A673 (cell line): ENCODE measurements at places on chromosomes 12 and 14. TPM values are rescaled to one million over a fixed set of nuclear protein-coding genes. Genes with fewer than 3 reads are reported as not detected.
A peak's percentile ranks its signal among the peaks of the same experiment; 100 is the strongest.

DNA sequence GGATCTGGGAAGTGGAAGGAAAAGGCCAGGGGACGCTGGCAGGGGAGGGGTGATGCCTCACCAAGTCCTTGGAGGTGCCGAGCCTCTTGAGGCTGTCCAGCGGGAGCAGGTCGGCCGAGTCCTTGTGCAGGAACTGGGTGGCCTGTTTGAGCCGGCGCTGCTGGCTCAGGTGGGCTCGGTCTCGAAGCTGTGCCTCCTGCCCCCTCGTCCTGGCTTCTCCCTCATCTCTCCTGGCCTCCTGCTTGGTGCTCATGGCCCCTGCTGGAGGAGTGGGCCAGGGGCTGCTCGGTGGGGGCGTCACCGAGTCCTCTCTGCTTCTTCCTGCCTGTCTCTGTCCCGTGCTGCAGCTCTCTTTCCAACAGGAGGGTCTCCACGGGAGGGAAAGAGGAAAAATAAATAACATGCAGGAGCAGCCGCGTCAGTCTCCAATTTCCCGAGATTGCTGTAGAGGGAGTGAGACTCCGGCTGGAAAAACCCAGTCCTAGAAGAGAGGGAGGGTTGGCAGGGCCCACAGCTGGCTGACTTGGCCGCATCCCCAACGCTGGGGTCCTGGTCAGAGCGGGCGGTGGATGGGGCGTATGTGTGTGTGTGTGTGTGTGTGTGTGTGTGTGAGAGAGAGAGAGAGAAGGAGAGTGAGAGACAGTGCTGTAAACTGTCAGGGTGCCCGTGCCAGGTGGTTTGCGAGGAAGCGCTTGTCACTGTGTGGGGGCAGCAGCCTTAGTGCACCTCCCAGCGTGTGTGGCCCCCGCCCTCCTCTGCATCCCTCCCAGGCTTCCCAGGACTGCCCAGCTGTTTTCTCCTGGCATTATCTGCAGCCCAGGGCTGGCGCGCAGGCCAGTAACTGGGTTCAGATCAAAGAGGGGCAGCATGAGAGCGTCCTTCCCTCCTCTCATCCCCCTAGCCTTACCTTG is at the start of gene NRIP2:
Gene NRIP2, minus strand, starts transcription at position 455 of the 911 bp plus-strand sequence. Its CDS starts 52 bp downstream, at position 403.
- peaks cover 16% of the 10 kb centered on the region for H3K4me1 ChIP-seq
- peak; percentile 20 for DNase-seq
- no peaks in the 10 kb centered on the region for H3K27me3 ChIP-seq
- no peak within 1 kb of the TSS for H3K27ac ChIP-seq
- H3K4me3 ChIP-seq: no peak within 1 kb of the TSS
- no peaks in the 10 kb centered on the region for H3K36me3 ChIP-seq

Gene FERMT2
- 38.3 and 48.0 TPM in 2 replicates for total RNA-seq

Gene TAS2R9
- total RNA-seq: not detected in 2 replicates

- H3K27ac ChIP-seq: no peak overlapping the region
- no peaks in the 10 kb centered on the region for H3K27me3 ChIP-seq
- H3K4me1 ChIP-seq: no peaks in the 10 kb centered on the region
- no peaks in the 10 kb centered on the region for H3K36me3 ChIP-seq
Observed at GRCh38 chr14:78674820-78675219, 504.6 kb downstream of the NRXN3 start.

- no peak for DNase-seq
- no peak overlapping the region for H3K27ac ChIP-seq
- H3K36me3 ChIP-seq: no peaks in the 10 kb centered on the region
- no peaks in the 10 kb centered on the region for H3K4me1 ChIP-seq
- no peaks in the 10 kb centered on the region for H3K27me3 ChIP-seq
Observed at GRCh38 chr14:25108291-25108690, 58.3 kb upstream of the STXBP6 start.

Gene EXOC3L4
- total RNA-seq: not detected in 2 replicates

- H3K4me1 ChIP-seq: peaks cover 37% of the 10 kb centered on the region
- H3K27me3 ChIP-seq: no peaks in the 10 kb centered on the region
- H3K4me3 ChIP-seq: peak overlapping the region; percentile 91
- no peak for DNase-seq
- H3K27ac ChIP-seq: peak overlapping the region; percentile 94
Observed at GRCh38 chr12:57230381-57231155, 1.1 kb downstream of the SHMT2 start.

Gene KERA
- not detected in 2 replicates for total RNA-seq

Gene OR4K14
- total RNA-seq: not detected in 2 replicates

DNA sequence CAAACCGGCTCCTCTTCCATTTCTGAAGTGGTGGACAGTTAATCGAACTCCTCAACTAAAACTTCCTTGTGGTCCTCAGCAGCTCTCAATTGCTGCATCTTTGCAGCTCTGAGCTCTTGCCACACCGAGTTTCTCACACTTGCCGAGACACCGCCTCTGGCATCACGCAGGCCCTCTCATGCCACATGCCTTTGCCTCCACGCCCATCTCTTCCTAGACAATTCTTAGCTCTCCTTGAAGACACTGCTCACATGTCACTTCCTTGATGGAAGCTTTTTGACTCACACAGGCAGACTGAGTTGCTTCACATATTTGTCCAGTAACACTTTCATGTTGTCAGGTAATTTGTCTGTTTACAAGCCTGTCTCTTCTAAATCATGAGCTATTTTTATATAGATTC is 29.2 kb downstream of the KCNA1 start:
- no peak overlapping the region for H3K4me3 ChIP-seq
- no peaks in the 10 kb centered on the region for H3K36me3 ChIP-seq
- no peak overlapping the region for H3K27ac ChIP-seq
- H3K4me1 ChIP-seq: no peaks in the 10 kb centered on the region
- no peak for DNase-seq

- no peak overlapping the region for H3K4me3 ChIP-seq
- DNase-seq: peak; percentile 43
- H3K36me3 ChIP-seq: no peaks in the 10 kb centered on the region
- no peak overlapping the region for H3K27ac ChIP-seq
Observed at GRCh38 chr12:110355073-110355472, 48.4 kb downstream of the ANAPC7 start.

Gene SLCO1B1
- total RNA-seq: not detected in 2 replicates

DNA sequence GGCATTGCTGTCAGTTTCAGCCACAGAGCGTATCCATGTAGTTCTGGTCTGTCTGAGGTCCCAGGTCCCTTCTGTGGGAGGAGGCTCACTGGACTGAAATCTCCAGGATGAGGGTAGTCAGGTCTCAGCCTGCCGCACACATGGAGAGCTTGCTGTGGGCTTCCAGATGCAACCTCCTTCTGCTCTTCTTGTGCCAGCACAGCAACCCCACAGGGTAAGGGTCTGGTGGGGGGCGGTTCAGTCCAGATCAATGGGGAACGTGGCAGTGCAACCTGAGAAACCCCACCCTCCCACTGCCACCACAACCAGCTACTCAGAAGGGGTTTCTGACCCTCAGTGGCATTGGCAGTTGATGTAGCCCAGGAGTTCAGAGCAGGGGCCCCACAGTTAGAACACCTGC is 61.2 kb downstream of the BEGAIN start:
- no peak for DNase-seq
- no peaks in the 10 kb centered on the region for H3K27me3 ChIP-seq
- H3K4me1 ChIP-seq: peaks cover 4% of the 10 kb centered on the region
- H3K4me3 ChIP-seq: no peak overlapping the region

DNA sequence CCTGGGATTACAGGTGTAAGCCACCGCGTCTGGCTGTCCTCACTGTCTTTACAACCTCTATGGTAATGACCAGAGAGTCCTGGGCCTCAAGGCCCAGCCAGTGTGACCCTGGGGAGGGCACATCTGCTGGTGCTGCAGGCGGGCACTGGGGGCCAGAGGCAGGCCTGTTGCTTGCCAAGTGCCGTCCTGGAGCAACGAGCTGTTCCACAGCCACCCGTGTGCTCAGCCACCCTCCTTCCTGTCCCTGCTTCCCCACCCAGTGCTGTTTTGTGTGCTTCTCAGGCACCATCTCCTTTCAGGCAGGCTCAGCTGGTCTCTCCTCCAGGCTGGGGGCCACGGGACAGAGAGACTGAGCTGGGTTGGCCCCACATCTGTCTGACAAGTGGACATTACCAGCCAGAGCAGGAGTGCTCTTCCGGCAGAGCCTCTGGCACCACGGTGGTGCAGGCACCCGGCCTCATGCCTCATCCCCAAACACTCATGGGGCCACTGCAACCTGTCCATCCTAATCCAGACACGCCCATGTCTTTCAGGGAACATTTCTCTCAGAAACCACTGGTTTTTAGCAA is 9.0 kb downstream of the SLC25A47 start:
- peaks cover 20% of the 10 kb centered on the region for H3K36me3 ChIP-seq
- no peaks in the 10 kb centered on the region for H3K27me3 ChIP-seq
- H3K27ac ChIP-seq: no peak overlapping the region
- H3K4me1 ChIP-seq: no peaks in the 10 kb centered on the region
- no peak overlapping the region for H3K4me3 ChIP-seq

- H3K36me3 ChIP-seq: peaks cover 22% of the 10 kb centered on the region
- H3K4me3 ChIP-seq: no peak overlapping the region
- H3K4me1 ChIP-seq: peaks cover 25% of the 10 kb centered on the region
- H3K27ac ChIP-seq: no peak overlapping the region
- no peak for DNase-seq
Observed at GRCh38 chr12:12812174-12812573, 972 bp upstream of the DDX47 start.

- peaks cover 85% of the 10 kb centered on the region for H3K4me1 ChIP-seq
- peak; percentile 21 for DNase-seq
- no peaks in the 10 kb centered on the region for H3K27me3 ChIP-seq
- no peak overlapping the region for H3K4me3 ChIP-seq
Observed at GRCh38 chr14:99190696-99191394, 81.2 kb downstream of the BCL11B start.

Gene PMEL
- total RNA-seq: 1.2 and 2.0 TPM in 2 replicates

DNA sequence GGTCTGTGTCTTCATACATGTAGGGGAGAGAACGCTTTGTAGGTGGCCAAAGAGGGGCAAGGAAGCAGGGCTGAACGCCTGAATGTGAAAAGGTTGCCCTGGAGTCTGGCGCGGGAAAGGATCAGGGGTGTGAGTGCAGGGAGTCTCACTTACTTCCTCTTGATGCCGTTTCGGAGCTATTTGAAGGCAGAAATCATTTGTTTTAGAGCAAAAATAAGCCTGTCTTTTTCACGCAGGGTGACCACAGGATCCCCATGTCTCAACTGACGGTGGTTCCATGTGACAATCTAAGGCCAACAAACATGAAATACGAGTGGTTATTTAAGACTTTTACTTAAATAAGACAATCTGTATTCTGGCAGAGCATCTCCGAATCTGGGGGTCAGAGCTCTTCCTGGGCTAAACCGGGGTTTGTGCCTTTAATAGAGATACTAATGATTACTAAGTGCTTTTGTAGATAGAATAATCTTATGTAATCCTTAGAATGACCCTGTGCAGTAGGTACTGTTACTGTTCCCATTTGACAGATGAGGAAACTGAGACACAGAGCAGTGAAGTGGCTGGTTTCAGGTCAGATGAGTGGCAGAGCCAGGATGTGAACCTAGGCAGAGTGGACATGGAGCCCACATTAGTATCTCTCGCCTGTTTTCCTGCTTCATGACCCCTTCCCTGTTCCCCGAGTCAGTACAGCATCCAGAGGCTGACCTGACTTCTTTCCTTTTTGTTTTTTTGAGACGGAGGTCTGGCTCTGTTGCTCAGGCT is 1.9 kb downstream of the BRI3BP start:
- peaks cover 13% of the 10 kb centered on the region for H3K4me1 ChIP-seq
- H3K27me3 ChIP-seq: no peaks in the 10 kb centered on the region
- H3K27ac ChIP-seq: peak overlapping the region; percentile 32
- no peak for DNase-seq

GRCh38 chr14:101446387-101446969 is 114.8 kb upstream of the DIO3 start:
- no peak for DNase-seq
- H3K36me3 ChIP-seq: no peaks in the 10 kb centered on the region
- H3K27ac ChIP-seq: no peak overlapping the region
- H3K4me3 ChIP-seq: no peak overlapping the region
- H3K4me1 ChIP-seq: no peaks in the 10 kb centered on the region

GRCh38 chr14:41609704-41610183 is 3.1 kb downstream of the LRFN5 start:
- H3K27ac ChIP-seq: peak overlapping the region; percentile 84
- no peaks in the 10 kb centered on the region for H3K36me3 ChIP-seq
- DNase-seq: peak; percentile 95
- peaks cover 29% of the 10 kb centered on the region for H3K4me1 ChIP-seq
- no peaks in the 10 kb centered on the region for H3K27me3 ChIP-seq

Gene CEP83
- total RNA-seq: 24.6 and 29.2 TPM in 2 replicates

DNA sequence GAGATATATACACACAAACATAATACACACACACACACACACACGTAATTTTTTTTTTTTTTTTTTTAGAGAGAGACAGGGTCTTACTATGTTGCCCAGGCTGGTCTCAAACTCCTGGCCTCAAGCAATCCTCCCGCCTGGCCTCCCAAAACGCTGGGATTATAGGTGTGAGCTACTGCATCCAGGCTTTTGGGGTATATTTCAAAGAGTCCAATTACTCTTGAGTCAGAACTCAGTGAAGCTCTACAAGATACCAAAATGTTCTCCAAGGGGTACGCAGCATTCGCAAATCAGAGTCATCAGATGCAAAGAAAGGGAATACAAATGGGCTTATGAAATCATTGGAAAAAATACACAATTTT is 54.0 kb downstream of the PHLDA1 start:
- H3K27me3 ChIP-seq: no peaks in the 10 kb centered on the region
- peak overlapping the region; percentile 85 for H3K27ac ChIP-seq
- H3K4me3 ChIP-seq: no peak overlapping the region
- DNase-seq: no peak
- H3K36me3 ChIP-seq: no peaks in the 10 kb centered on the region

GRCh38 chr14:63357841-63358240 is 39.1 kb upstream of the GPHB5 start:
- H3K4me3 ChIP-seq: no peak overlapping the region
- DNase-seq: no peak
- H3K27ac ChIP-seq: no peak overlapping the region
- H3K27me3 ChIP-seq: no peaks in the 10 kb centered on the region
- H3K36me3 ChIP-seq: no peaks in the 10 kb centered on the region

DNA sequence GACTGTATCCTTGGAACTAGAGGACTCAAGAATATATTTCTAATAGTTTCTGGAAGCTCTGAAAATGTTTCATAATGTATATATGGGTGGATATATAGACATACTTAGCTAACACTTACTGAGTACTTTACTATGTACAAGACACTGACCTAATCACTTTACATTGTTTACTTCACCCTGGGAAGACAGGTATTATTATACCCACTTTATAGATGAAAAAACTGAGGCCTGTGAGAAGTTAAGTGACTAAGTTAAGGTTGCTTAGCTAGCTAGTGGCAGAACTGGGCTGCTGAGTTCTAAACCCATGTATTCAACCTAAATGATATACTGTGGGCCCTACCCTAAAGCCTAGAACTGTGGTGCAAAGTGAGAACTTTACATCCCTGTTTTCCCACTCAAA is 79.1 kb upstream of the SSTR1 start:
- no peak for DNase-seq
- no peaks in the 10 kb centered on the region for H3K36me3 ChIP-seq
- peaks cover 14% of the 10 kb centered on the region for H3K4me1 ChIP-seq
- no peak overlapping the region for H3K27ac ChIP-seq
- H3K27me3 ChIP-seq: no peaks in the 10 kb centered on the region

Gene VEZT
- total RNA-seq: 107 and 111 TPM in 2 replicates

Gene BEGAIN
- 0.84 and 1.3 TPM in 2 replicates for total RNA-seq

Gene SYCP3
- 0.19 and 0.26 TPM in 2 replicates for total RNA-seq

- no peak overlapping the region for H3K27ac ChIP-seq
- H3K27me3 ChIP-seq: peaks cover 4% of the 10 kb centered on the region
- no peak overlapping the region for H3K4me3 ChIP-seq
- no peaks in the 10 kb centered on the region for H3K36me3 ChIP-seq
Observed at GRCh38 chr12:54749191-54749818, 101.1 kb upstream of the DCD start.

Gene OLR1
- not detected in 2 replicates for total RNA-seq

- H3K36me3 ChIP-seq: no peaks in the 10 kb centered on the region
- H3K27me3 ChIP-seq: no peaks in the 10 kb centered on the region
- no peak overlapping the region for H3K27ac ChIP-seq
- H3K4me1 ChIP-seq: no peaks in the 10 kb centered on the region
- H3K4me3 ChIP-seq: no peak overlapping the region
Observed at GRCh38 chr12:84805474-84805858, 107.1 kb downstream of the SLC6A15 start.

Gene BATF
- not detected in 2 replicates for total RNA-seq
